H54 (cell line): ENCODE measurements at places on chromosomes 4 and X.

DNA sequence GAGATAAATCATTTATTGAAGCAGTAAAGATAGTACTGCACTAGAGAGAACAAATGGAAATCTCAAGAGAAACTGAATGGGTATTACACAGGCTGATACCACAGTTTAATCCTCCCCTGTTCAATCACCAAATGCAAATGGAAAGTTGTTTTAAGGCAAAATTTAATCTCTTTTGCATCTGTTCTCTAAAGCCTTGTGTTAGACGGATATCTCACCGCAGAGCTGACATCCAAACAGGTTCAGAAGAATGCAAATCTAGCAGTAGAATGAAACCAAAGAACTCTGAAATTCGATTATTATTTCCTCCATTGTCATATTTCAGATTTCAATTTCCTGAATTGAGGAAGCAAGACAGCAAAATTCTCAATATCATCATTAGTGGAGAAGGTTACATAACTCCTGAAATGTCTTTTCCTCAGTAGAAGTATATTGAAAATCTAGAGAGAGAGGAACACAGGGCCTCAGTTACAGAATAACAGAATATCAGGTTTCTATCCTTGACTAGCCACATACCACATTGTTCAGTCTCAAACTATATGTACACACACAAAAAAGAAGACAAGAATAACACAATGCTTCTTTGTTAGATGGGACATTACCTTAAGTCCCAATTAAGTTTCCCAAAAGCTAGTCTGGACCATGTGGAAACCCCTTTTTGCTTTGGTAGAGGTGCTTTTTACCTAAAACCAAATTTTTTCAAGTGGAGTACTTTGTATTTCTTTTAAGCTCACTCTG lies 94.1 kb upstream of the BANK1 start:
- no peak for DNase-seq

- DNase-seq, result no peak
Observed at GRCh38 chr4:165454426-165454825, 75.6 kb downstream of the CPE start.

DNA sequence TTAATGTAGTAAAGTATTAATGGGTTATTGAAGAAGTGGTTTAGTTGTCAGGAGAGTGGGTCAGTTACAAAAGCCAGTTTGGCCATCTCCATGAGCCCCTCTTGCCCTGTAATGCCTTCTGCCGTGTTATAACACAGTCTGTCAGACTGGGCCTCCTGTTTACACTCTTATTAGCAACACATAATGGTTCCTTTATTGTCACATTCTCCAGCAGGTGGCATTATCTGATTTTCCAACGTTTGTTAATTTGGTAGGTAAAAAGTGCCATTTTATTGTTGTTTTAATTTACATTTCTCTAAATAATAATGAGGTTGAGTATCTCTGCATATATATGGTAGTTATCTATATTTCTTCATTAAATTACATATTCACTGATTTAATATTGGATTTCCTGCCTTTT lies 560.8 kb downstream of the FGF13 start:
- DNase-seq, result no peak

- DNase-seq, result no peak
Observed at GRCh38 chr4:183072176-183072575, 26.9 kb upstream of the WWC2 start.

- no peak for DNase-seq
Observed at GRCh38 chr4:158376106-158376840, 145.4 kb upstream of the RXFP1 start.

GRCh38 chr4:33989820-33990443 lies 2254.4 kb downstream of the ARAP2 start:
- no peak for DNase-seq

- DNase-seq, result no peak
Observed at GRCh38 chr4:24872720-24873119, 40.1 kb downstream of the CCDC149 start.

DNA sequence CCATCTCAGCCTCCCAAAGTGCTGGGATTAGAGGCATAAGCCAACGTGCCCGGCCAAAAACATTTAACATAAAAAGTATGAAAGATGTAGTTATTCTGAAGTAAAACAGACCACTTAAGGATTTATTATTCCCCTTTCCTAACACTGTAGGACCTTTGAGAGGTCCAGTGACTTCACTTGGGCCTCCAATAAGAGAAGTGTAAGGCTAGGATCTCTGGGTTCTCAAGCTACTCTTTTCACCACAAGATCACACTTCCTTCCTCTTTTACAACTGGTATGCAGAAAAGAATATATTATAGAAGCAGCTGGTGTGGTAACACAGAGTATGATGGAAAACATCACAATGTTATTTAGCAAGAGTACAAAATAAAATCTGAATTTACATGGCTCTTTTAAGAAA lies 30.2 kb upstream of the CCNG2 start:
- no peak for DNase-seq

DNA sequence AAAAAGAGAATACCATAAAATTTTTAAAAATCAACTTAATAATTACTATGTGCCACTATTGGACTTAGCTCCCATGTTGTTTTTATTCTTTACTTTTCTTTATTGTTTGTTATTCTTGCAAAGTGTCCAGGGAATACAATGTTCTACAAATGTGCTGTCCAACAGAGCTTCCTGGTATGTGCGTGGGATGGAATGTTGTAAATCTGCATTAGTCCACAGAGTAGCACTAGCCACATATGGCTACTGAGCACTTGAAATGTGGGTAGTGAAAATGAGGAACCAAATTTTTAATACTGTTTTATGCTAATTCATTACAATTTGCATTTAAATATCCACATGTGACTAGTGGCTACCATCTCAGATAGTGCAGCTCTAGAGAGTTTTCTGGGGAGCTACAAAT lies 14.3 kb upstream of the CORIN start:
- no peak for DNase-seq

DNA sequence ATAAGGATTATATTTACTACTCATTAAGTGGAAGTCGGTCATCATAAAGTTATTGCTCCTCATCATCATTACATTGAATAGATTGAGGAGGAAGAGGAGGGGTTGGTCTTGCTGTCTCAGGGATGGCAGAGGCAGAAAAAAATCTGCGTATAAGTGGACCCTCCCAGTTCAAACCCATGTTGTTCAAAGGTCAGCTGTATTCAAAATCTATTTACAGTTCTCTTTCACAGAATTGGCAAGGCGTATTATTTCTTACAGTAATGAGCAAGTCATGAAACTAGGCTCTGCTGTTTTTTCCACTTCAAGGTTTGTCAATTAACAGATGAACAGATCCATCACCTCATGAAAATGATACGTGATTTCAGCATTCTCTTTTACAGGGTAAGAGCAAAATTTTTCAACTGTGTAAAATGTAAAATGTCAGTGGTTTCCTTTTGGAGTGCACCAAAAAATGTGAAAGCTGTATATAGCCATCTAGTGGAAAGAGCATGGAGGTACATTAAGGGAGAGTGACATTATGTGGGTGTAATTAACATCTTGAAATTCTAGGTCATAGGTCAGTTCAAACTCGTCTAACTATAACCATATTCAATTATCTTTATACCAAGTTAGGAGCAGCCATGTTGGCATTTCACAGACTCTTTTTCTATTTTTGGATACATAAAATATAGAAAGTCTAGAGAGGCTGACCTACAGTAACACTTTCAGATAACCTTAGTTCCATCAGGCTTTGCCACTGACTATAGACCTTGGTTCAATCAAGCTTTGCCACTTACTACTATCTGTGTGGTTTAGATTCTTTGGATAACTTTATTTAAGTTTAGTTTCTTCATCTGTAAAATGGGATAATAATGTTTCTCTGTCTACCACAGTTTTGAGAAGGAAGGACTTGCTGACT lies 30.1 kb downstream of the NEIL3 start:
- DNase-seq, result no peak

DNA sequence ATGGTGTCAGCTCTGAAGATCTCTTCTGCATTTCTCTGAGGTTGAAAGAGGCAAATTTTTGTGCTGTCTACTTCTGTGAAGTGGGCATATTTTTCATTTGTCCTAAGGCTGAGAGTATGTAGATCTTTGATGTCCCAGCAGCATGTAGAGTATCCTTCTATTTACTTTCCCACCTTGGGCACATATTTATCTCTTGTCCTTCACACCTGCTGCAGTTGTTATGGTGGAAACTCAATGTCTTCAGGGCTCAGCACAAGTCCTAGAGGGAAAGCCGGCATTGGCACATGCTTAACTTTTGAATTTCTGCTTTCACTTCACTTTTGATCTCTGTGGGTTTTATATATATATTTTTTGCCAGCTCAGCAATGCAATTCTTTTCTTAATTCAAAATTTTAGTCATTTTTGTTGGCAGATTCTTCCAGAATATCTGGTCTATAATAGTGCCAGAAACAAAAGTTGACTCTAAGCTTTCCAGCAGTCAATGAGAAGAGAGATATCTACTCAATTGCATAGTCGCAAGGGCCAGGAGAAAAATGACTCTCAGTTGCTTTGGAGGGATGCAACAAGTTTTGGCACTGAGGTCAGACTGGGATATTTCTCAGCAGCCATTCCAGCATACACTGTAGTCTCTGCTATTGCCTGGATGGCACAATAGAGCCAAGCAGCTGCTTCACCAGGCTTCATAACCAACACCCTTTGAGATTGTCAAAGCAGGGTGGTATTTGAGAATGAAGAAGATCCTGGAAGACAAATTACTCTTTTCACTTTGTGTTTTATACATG lies 127.8 kb upstream of the FAT1 start:
- DNase-seq, result no peak

- DNase-seq, result no peak
Observed at GRCh38 chr4:107120661-107121060, 84.5 kb upstream of the DKK2 start.

DNA sequence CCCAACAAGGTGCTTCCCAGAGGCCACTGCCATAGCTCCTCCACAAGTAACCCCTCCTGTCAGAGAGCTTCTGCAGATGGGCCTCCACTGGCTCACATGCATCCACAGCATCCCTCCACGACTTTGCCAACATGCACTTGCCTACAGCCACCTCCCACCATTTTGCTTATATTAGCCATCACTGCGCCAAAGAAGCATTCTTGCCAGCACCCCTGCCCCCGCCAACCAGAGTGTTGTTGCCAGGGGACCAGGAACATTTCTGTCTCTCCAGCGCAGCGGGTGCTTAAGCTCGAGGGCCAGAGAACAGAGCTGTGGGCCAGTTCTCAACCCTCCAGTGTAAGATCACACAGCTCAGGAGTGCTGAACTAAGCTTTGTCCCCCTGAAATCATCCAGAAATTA lies 517.6 kb downstream of the PABPC4L start:
- no peak for DNase-seq

DNA sequence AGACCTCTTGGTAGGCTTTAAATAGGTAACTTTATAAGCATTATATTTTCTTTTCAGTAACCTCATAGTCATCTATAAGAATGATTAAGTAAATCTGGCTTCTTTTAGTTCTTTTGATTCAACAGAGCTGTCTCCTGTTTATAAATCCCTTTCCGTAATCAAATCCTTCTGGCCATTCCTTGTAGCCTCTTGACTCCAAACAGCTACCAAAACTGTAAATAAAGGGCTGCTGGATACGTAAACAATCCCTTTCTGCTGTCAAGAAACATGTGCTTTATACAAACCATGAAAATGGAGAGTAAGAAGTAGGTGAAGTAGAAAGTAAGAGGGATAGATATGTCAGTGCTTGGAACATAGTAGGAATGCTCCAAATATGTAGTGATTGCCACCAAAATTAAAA lies 183.2 kb upstream of the CASK start:
- DNase-seq, result no peak

DNA sequence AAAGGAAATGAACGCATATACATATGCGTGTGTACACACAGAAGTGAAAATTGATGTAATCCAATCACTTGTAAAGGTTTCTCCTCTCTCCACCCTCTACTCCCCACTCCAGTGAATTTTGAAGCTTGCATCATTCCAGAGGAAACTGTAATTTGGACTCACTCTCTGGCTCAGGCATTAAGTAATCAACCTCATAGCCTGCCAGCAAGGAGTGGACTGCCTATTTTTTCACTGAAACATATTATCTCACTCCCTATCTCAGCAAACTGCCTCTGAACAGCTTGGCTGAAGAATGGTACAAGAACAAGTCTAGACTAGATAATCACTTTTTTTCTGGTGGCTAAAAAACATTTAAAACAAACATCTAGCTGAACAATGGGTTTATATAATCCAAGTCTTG lies 124.2 kb downstream of the C4orf51 start:
- no peak for DNase-seq

DNA sequence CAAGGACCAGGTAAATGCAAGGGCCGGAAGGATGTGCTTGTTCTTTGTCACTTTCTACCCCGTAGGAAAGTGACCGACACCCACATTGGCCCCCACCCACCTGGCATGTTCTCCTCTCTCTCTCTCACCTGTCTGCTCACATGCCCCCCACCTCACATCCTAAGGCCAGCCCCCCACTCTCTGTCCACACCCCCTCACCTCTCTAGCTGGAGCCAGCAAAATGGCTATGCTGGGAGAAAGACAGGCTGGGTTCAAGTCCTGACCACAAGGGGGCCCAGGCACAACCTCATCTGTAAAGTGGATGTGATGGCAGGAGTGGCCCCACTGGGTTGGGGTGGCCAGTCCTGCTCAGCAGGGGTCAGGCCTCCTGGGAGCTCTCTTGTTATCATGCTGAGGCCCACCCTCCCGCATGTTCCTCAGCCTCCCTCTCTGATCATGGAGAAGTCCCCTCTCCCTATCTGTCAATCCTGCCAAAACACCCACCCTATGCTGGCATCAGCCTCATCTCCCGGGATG lies 1.7 kb upstream of the PPP2R2C start:
- peak; percentile 50 for DNase-seq

DNA sequence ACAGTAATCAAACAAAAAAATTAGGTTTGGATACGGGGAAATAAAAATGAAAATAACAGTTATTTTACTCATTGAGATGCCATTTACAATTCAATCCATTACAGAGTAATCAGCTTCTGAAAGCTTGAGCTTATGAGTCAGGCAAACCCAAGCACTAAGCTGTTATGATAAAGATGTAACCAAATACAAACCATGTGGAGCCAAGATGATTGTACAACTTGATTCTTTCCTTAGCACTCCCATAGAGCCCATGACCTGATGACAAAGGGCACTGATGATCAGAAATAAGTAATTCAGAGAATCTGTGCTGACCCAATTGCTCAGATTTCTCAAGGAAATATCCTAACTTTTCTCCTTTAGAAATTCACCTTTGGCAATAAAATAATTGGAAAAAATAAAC lies 40.5 kb upstream of the PRKG2 start:
- no peak for DNase-seq

GRCh38 chr4:80806472-80806871 lies 224.0 kb upstream of the BMP3 start:
- DNase-seq, result no peak

- DNase-seq, result no peak
Observed at GRCh38 chrX:126985981-126986380, 166.5 kb downstream of the PRR32 start.
